ENCODE measurements at places on chromosomes 2 and 18. TPM values are rescaled to one million over a fixed set of nuclear protein-coding genes. Genes with fewer than 3 reads are reported as not detected.

The MAP3K2 gene
- total RNA-seq = 62.5 TPM

The SERPINB11 gene
- total RNA-seq = not detected

The LAMA3 gene
- 456 TPM for total RNA-seq

The REG3G gene
- total RNA-seq = not detected

The OR6B2 gene
- total RNA-seq = not detected

The NDC80 gene
- total RNA-seq = 0.29 TPM

The CGREF1 gene
- total RNA-seq = 0.46 TPM

The GPR17 gene
- not detected for total RNA-seq

The ABCB11 gene
- 0.39 TPM for total RNA-seq

The PROKR1 gene
- total RNA-seq = not detected

The TWIST2 gene
- 36.5 TPM for total RNA-seq

The TACR1 gene
- 3.9 TPM for total RNA-seq

The CYP27A1 gene
- 18.7 TPM for total RNA-seq

The MOCOS gene
- total RNA-seq = 6.2 TPM

The LYG2 gene
- not detected for total RNA-seq

The PLEKHH2 gene
- 17.6 TPM for total RNA-seq

- DNase-seq = no peak
Measured at GRCh38 chr2:202355993-202356505, 20.1 kb upstream of the BMPR2 start.

DNA sequence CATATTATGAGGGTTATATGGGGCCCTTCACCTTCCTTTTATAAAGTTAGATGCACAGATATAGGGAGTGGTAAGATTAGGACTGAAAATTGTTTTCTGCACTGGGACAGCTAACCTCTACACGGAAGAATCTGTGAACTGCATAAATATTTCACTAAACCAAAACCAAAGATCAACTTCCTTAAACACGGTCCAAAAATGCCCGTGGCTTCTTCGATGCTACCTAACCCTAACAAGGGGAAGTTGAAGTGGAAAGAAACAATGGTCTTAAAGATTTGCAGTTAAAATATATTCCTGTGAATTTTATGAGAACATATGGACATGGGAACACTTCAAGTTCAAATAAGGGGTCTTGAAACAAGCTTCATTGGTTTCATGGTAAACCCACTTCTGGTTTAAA, 33.3 kb upstream of the PAX3 start:
- no peak for DNase-seq

- DNase-seq = no peak
Measured at GRCh38 chr2:119838179-119838578, 78.5 kb downstream of the PTPN4 start.

DNA sequence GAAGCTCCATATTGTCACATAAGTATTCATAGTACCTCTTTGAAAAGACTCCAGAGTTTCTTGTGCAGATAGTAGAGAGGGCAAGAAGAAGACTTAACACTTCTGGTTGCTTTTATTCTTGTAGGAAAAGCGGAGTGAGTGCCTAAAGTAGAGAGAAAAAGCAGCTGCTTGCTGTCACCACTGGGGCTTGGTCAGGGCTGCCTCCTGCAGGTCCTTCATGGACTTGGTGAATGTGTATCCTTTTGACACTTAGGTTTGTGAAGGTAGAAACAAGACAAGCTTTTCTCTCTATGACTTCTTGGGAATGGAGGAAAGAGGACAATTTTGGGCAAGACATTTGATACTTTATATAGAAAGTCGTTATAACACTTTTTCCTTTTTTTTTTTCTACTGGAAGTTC, 312.8 kb upstream of the FANCL start:
- DNase-seq = no peak

GRCh38 chr2:160352500-160352899, 141.1 kb downstream of the RBMS1 start:
- DNase-seq = no peak

GRCh38 chr2:15047184-15047583, 414.7 kb downstream of the LRATD1 start:
- DNase-seq = no peak

DNA sequence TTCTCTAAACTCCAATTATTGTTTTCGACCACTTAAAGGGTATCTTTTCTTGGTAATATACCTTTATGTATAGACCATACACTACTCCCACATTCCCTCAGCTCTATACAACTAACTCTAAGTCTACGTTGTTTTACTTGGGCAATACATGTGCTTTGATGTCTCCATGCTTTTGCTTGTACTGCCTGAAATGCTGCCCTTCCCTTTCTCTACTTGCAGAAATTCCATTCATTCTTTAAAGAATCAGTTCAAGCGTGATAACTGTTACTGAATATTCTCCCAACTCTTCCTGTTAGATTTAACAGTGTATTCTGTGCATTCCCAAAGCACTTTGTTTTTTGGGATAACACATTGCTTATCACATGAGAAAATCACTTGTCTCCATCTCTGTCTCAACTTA, 157.0 kb upstream of the AQP4 start:
- no peak for DNase-seq

DNA sequence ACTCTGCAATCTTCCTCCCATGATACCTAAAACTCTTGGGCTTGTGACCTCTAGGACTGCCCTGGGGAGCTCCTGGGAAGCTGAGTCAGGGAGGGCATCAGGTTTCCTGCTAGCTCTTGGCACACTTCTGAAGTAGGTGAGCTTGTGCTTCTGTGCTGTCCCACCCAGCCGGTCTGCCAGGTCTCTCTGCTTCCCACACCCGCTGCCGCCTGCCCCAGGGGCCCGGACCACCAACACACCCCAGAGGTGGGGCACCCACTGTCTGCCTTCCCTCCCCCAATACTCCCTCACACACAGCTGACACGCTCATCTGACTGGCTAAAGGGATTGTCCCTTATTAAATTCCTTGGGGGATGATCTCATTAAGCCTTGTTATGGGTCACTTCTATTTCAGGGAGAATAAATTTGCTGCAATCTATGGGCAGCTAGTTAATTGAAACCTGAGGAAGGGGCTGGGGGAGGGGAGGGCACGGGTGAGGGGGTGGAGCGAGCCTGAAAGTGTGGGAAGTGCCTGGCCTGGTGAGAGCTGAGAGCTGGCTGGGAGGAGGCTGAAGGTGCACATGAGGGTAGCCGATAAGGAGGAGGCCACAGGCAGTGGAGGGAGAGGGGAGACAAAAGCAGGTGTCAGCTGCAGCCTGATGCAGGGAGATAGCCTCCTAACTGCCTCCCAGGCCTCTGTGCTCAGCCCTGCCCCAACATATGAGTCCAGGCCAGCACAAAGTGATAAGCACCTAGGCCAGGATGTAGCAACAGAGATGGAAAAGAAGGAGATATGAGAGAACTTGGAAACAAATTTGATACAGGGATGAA, 48.8 kb downstream of the HAUS1 start:
- no peak for DNase-seq

DNA sequence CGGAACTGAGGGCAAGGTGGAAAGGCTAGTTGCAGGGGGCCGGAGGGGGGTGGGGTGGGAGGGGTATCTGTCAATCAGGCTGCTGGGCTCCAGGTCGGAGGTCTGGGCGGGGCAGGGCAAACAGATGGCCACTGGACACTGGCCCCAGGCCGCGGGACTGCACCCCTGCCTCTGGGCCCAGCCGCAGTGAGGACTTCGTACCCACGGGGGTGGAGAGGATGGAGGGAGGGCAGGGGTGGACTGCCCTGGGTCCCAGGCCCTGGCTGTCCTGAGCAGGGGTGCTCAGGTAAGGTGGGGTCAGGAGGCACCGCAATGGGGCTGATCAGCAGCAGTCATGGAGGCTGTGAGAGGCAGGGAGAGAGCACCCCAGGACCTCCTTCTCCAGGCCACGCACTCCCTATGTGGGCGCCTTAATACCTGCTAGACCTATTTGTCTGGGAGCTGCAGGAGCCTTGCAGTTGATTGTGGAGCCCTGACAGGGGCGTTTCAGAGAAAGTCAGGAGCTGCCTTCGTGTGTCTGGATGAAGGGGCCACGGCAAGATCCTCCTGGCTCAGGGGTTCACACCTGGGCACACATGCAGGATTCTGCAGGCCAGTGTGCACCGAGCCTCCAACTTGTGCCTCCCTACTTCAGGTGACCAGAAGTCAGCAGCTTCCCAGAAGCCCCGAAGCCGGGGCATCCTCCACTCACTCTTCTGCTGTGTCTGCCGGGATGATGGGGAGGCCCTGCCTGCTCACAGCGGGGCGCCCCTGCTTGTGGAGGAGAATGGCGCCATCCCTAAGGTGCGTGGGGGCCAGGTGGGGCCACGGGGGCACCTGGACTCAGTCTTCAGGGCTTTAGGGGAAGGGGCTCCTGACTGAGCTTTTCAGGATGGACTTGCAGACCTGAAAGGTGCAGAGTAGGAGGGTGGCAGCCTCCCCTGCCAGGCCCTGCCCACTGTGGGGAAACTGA, 1.5 kb downstream of the CTDSP1 start:
- DNase-seq = no peak

- no peak for DNase-seq
Measured at GRCh38 chr2:187266147-187266546, 181.9 kb downstream of the CALCRL start.

GRCh38 chr2:124536591-124536990, 511.5 kb downstream of the CNTNAP5 start:
- no peak for DNase-seq

DNA sequence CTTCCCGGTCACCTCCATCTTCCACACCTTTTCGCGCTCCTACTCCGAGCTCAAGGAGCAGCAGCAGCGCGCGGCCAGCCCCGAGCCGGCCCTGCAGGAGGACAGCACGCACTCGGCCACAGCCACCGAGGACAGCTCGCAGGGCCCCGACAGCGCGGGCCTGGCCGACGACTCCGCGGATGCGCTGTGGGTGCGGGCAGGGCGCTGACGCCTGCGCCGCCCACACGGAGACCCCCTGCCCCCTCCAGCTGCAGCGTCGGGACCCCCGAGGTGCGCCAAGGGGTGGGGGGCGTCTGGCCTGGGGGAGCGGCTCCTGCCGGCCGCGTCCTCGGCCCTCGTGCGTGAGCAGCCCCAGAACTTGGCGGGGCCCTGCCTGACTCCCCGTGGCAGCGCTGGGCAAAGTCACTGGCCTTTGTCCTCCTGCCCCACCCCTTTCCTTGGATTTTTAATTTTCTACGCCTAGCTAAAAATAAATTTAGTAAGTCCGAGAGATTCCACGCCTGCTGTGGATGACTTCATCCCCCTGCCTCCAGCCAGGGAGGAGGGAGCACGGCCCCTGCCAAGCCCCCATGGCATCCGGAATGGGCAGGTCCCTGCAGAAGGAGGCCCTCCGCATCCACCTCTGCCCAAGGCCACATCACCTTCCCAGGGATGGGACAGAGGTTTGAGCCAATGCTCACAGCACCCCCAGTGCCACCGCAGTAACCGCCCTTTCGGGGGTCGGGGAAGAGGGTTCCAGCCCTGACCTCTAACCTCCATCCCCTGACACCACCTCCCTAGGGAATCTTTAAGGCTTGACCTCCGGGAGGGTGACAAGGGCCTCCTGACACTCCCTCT, 51.6 kb downstream of the SLC66A2 start:
- DNase-seq = no peak

DNA sequence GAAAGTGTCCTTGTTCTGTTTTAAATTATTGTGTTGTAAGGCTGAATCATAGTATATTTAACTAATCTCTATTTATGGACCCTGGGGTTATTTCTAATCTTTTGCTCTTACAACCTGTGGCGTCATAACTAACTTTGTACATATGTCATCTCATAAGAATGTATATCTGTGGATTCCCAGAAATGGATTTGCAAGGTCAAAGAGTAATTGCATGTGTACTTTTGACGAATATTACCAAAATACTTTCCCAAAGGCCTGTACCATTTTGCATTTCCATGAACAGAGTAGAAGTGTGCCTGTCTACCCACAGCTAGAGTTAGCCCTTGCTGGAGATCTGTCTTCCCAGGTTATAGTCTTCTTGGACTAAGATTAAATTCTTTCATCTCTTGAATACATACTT, 42.8 kb downstream of the SEMA4F start:
- DNase-seq = no peak

DNA sequence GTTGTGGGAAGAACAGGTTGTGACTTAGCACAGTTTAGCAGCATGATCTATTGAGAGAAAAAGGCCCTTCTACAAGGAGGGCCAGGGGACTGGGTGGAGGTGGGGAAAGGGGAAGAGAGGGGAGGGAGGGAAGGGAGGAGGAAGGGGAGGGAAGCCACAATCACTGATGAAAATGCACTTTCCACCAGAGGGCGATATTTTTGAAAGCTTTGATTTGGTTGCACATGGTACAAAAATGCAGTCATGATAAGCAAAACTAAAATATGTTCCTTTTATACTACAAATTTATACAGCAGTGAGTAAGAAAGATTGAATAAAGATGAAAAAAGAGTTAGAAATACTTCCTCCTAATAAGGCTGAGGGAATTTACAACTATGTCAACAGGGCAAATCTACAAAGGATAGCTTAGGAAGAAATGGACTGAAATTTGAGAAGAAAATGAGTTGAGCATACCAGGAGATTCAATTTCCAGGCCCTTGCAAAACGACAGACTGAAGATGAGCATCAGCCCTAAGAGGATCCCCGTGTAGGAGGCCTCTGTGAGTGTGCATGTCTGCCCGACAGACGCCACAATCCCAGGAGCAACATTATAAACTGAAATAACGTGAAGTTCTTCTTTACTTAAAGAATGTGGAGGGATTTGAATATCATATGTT, 17.2 kb downstream of the SH3YL1 start:
- no peak for DNase-seq

GRCh38 chr2:220034426-220035130, 407.1 kb downstream of the SLC4A3 start:
- no peak for DNase-seq

- no peak for DNase-seq
Measured at GRCh38 chr2:212752730-212753351, 214.2 kb upstream of the ERBB4 start.

DNA sequence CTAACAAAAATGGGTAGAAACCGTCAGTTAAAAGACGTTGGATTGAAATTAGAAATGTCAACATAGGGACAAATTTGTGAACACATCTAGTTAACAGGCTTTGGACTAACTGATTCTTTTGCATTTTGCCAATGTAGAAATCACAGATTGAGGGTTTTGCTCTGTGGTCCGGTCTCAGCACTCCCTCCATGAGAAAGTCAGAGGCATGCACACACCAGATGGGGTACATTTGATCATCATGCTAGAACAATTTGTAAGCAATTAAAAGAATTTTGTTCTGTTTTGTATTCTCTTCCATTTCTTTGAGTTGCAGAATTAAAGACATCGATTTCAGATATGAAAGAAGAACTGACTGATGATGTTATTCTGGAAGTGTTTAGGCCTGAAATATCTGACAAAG, 179.1 kb upstream of the CCDC68 start:
- no peak for DNase-seq

Data from lower leg skin (tissue), 4 donors.